CD4-positive, CD25-positive, alpha-beta regulatory T cell (primary cell): ENCODE measurements at places on chromosomes 3 and 15. TPM values are rescaled to one million over a fixed set of nuclear protein-coding genes. Genes with fewer than 3 reads are reported as not detected.

GRCh38 chr15:99102332-99103235 is 2.3 kb upstream of the SYNM start:
- peaks cover 17% of the 10 kb centered on the region for H3K27me3 ChIP-seq
- no peaks in the 10 kb centered on the region for H3K36me3 ChIP-seq
- H3K4me3 ChIP-seq, result no peak overlapping the region
- H3K4me1 ChIP-seq, result no peaks in the 10 kb centered on the region

- H3K4me3 ChIP-seq, result no peak overlapping the region
- no peaks in the 10 kb centered on the region for H3K4me1 ChIP-seq
- DNase-seq, result no peak
- H3K27me3 ChIP-seq, result peaks cover 3% of the 10 kb centered on the region
These were observed 50.5 kb downstream of the IL5RA start for GRCh38 chr3:3059645-3060044.

GRCh38 chr3:28215407-28215806 is 26.0 kb upstream of the CMC1 start:
- no peaks in the 10 kb centered on the region for H3K27me3 ChIP-seq
- no peak overlapping the region for H3K4me3 ChIP-seq
- no peak for DNase-seq
- H3K27ac ChIP-seq, result no peak overlapping the region

DNA sequence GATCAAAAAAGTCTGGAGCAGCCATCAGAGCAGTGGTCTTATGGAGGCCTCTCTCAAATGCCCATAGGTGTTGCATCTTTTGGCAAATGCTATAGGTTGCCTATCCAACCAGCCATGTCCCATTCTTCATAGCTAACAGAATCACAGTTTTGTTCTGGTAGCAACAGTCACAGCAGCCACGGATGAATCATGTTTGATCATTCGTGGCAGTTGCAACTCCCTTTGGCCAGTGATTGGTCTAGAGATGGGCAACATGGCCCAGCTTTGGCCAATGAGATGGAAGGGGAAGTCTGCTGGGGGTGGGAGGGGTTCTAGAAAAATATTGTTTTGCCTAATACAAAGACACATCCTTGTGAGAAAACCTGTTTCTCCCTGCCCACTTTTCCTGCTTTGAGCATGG is 50.3 kb upstream of the PPP2R3A start:
- no peaks in the 10 kb centered on the region for H3K36me3 ChIP-seq
- no peak overlapping the region for H3K4me3 ChIP-seq
- DNase-seq, result no peak

- no peaks in the 10 kb centered on the region for H3K27me3 ChIP-seq
- no peak overlapping the region for H3K27ac ChIP-seq
- no peaks in the 10 kb centered on the region for H3K4me1 ChIP-seq
- no peaks in the 10 kb centered on the region for H3K36me3 ChIP-seq
- DNase-seq, result no peak
These were observed 101.5 kb downstream of the PTPRG start for GRCh38 chr3:61662861-61663260.

- no peak overlapping the region for H3K27ac ChIP-seq
- peak; percentile 66 for DNase-seq
- no peaks in the 10 kb centered on the region for H3K27me3 ChIP-seq
- no peak overlapping the region for H3K4me3 ChIP-seq
- H3K36me3 ChIP-seq, result no peaks in the 10 kb centered on the region
- peaks cover 24% of the 10 kb centered on the region for H3K4me1 ChIP-seq
These were observed 93.9 kb upstream of the CCDC80 start for GRCh38 chr3:112734736-112735350.

DNA sequence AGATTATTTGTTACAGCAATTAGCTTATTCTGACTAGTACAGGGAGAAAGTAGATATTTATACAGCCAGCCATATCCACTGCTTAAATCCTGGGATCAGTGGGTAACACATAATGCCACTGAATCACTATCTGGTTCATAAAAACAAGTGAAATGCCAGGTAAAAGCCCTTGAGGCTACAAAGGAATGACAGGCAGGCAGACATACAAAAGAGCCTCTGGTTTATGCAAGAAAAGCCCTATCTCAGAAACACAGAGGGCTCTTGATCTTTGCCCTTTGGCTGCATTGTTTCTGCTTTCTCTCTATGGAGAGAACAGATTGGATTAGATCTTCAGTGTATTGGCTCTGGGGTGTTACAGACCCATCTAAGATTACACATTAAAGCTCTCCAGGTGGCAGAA is 115.4 kb upstream of the GADL1 start:
- H3K36me3 ChIP-seq, result no peaks in the 10 kb centered on the region
- no peak for DNase-seq
- no peaks in the 10 kb centered on the region for H3K4me1 ChIP-seq
- no peak overlapping the region for H3K27ac ChIP-seq
- H3K27me3 ChIP-seq, result no peaks in the 10 kb centered on the region
- H3K4me3 ChIP-seq, result no peak overlapping the region

DNA sequence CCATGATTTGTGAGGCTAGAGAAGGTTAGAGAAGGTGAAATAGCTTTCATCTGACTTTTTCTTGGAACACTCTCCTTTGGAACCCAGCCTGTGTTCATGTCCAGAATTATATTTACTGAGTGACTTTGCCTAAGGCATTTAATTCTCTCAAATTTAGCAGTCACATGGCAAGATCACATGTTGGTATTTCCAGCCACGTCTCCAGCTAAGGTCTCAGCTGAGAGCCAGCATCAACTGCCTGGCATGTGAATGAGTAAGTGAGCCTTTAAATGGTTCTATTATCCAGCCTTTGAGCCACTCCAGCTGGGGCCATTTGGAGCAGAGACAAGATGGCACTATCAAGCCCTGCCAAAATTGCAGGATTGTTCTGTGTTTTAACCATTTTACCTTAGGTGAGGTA is 130.2 kb upstream of the SGO1 start:
- H3K4me3 ChIP-seq, result no peak overlapping the region
- H3K27me3 ChIP-seq, result no peaks in the 10 kb centered on the region
- H3K36me3 ChIP-seq, result no peaks in the 10 kb centered on the region
- H3K27ac ChIP-seq, result no peak overlapping the region

GRCh38 chr15:81332326-81332725 is 8.4 kb upstream of the STARD5 start:
- no peaks in the 10 kb centered on the region for H3K36me3 ChIP-seq
- H3K27ac ChIP-seq, result no peak overlapping the region
- no peaks in the 10 kb centered on the region for H3K27me3 ChIP-seq
- H3K4me3 ChIP-seq, result no peak overlapping the region

GRCh38 chr3:62233065-62233464 is 140.3 kb downstream of the FEZF2 start:
- no peak overlapping the region for H3K27ac ChIP-seq
- H3K4me1 ChIP-seq, result no peaks in the 10 kb centered on the region
- no peaks in the 10 kb centered on the region for H3K36me3 ChIP-seq

GRCh38 chr15:50210462-50211157 is 28.6 kb downstream of the SLC27A2 start:
- no peaks in the 10 kb centered on the region for H3K27me3 ChIP-seq
- DNase-seq, result no peak
- no peak overlapping the region for H3K4me3 ChIP-seq
- H3K36me3 ChIP-seq, result no peaks in the 10 kb centered on the region
- H3K27ac ChIP-seq, result no peak overlapping the region

DNA sequence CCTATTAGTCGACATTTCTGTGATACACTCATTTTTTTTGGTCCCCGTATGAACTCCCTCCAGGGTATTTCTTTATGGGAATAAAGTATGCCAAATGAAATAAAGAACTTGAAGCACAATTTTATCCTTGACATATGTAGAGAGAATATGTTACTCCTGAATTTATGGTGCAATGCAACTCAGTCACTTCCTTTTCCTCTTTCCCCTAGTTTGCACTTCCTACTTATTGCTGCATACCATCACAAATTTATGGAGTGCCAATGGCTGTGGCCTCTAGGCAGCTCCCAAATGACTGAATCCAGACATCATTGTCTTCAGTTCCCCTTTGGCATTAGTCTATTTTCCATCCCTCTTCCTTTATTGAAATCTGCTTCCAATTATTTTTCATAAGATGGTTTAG is 403.5 kb downstream of the FHIT start:
- no peaks in the 10 kb centered on the region for H3K27me3 ChIP-seq
- no peak overlapping the region for H3K27ac ChIP-seq
- no peaks in the 10 kb centered on the region for H3K4me1 ChIP-seq
- no peaks in the 10 kb centered on the region for H3K36me3 ChIP-seq

GRCh38 chr15:94494732-94495131 is 263.4 kb downstream of the MCTP2 start:
- no peaks in the 10 kb centered on the region for H3K36me3 ChIP-seq
- no peaks in the 10 kb centered on the region for H3K27me3 ChIP-seq
- no peak overlapping the region for H3K4me3 ChIP-seq

DNA sequence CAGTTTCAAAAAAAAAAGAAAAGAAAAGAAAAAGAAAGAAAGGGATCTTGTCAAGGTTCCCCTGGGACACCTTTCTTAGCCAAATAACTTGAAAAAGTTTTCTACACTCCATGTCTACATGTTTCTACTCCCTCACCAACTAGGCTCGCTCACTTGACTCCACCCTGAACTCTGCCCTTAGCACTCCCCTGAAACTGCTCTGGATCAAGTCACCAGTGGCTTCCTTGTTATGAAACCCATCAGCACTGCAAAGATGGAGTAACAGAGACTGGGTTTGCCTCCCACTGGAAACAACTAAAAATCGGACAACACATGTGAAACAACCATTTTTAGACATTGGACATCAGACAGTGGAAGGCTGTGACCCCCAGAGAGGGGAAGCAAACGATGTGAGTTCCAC is 36.8 kb downstream of the TMEM40 start:
- H3K27me3 ChIP-seq, result no peaks in the 10 kb centered on the region
- peaks cover 4% of the 10 kb centered on the region for H3K4me1 ChIP-seq
- H3K36me3 ChIP-seq, result no peaks in the 10 kb centered on the region
- no peak overlapping the region for H3K4me3 ChIP-seq
- DNase-seq, result no peak
- H3K27ac ChIP-seq, result no peak overlapping the region

DNA sequence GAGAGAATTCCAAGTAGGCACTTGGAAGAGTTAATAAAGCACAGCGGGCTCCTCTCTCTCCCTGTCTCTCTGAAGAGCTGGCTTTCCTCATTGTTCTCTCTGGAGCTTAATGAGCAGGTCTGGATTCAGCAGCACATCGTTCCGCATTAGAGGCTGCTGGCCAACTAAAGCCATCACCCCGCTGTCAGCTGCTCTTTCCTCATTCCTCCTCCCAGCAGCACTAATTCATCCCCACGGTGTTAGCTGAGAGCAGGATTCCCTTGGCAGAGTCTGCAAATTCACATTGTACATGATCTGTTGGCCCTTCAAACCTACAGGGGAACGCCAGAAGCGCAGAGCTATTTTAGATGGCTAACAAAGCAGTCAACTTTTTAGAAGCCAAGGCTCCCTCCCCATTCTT is 44.2 kb downstream of the SGO1 start:
- no peaks in the 10 kb centered on the region for H3K4me1 ChIP-seq
- H3K27ac ChIP-seq, result no peak overlapping the region
- peaks cover 65% of the 10 kb centered on the region for H3K36me3 ChIP-seq

DNA sequence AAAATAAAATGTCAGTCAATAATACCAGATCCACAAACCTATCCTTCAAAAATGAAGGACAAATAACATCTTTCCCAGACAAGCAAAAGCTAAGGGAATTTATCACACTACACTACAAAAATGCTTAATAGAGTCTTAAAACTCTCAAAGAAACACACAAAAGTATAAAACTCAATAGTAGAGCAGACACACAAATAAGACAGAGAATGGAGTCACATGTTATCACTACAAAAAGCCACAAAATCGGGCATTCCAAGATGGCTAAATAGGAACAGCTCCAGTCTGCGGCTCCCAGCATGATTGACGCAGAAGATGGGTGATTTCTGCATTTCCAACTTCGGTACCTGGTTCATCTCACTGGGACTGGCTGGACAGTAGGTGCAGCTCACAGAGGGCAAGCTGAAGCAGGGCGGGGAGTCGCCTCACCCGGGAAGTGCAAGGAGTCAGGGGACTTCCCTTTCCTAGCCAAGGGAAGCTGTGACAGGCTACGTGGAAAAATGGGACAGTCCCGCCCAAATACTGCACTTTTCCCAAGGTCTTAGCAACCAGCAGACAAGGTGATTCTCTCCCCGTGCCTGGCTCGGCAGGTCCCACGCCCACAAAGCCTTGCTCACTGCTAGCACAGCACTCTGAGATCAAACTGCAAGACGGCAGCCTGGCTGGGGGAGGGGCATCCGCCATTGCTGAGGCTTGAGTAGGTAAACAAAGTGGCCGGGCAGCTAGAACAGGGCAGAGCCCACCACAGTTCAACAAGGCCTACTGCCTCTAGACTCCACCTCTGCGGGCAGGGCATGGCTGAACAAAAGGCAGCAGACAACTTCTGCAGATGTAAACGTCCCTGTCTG is 46.3 kb downstream of the SENP7 start:
- H3K36me3 ChIP-seq, result peaks cover 7% of the 10 kb centered on the region
- H3K4me1 ChIP-seq, result peaks cover 3% of the 10 kb centered on the region
- DNase-seq, result peak; percentile 32
- peak overlapping the region; percentile 62 for H3K4me3 ChIP-seq
- H3K27me3 ChIP-seq, result no peaks in the 10 kb centered on the region

Gene TMEM212
- total RNA-seq, result not detected

Gene MYZAP
- 0.84 TPM for total RNA-seq

Gene COL6A6
- total RNA-seq, result not detected

Gene MAP1A
- total RNA-seq, result 1.7 TPM

Gene STRIT1
- not detected for total RNA-seq

Gene COL8A1
- not detected for total RNA-seq

Gene DPPA2
- total RNA-seq, result not detected
